ENCODE measurements at places on chromosomes 13 and 19. TPM values are rescaled to one million over a fixed set of nuclear protein-coding genes. Genes with fewer than 3 reads are reported as not detected.
A peak's percentile ranks its signal among the peaks of the same experiment; 100 is the strongest.

DNA sequence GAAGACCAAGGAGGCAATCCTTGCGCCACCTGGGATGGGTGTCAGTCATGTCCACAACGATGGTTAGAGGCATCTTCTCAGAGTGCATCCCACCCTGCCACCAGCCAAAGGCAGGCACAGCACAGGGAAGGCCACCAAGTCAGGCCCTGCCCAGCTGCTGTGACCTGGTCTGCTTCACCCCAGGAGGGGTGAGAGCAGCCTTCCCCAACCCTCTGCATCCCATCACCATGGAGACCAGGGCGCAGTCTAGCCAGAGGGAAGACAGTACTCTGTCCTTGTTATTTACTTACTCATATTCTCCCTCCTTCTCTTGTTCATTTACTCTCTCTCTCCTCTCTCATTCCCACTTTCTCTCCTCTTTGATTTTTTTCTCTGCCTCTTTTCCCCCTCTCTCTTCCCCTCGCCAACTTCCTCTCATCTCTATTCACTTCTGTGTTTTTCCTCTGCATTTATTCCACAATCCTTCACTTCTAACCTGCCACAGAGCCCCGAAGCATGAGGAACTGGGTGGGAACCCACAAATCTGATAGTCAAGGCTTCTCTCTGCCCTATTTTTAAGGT, 749.4 kb downstream of the UQCRFS1 start:
- no peak for DNase-seq
- H3K27me3 ChIP-seq, result peaks cover 5% of the 10 kb centered on the region
- no peaks in the 10 kb centered on the region for H3K4me1 ChIP-seq
- no peak overlapping the region for H3K27ac ChIP-seq

DNA sequence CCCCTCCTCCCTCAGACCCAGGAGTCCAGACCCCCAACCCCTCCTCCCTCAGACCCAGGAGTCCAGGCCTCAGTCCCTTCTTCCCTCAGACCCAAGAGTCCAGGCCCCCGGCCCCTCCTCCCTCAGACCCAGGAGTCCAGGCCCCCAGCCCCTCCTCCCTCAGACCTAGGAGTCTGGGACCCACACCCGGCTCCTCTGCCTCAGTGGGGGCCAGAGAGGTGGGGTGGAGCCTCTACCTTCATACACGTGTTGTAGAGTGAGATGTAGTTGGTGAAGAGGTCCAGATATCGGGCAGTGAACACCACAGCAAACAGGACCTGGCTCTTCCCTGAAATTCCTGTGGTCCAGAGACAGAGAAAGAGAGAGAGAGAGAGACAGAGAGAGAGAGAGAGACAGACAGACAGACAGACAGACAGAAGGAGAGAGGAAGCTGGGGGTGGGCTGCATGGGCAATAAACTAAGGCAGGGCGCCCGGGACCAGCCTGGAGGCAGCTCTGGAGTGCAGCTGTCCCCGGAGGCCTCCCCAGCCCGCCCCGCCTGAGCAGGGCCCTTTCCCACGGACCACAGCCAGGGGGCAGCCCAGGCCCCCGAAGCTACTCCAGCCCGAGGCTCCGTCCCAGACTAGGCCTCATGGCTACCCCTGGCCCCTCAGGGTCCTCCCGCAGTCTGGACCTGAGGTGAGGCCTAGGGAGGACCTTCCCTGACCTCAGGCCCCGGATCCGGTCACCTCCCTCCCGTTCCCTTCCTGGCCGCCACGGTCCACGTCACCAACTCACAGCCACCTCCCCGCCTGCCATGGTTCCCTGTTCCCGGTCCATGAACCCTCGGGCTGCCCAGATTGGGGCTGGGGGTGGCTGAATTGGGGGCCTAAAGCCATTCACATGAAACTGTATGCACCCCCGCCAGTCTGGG, 907 bp downstream of the KDELR1 start:
- H3K27ac ChIP-seq, result peak overlapping the region; percentile 91
- no peaks in the 10 kb centered on the region for H3K36me3 ChIP-seq
- no peaks in the 10 kb centered on the region for H3K4me1 ChIP-seq
- H3K27me3 ChIP-seq, result peaks cover 32% of the 10 kb centered on the region
- peak; percentile 76 for DNase-seq
- peak overlapping the region; percentile 88 for H3K4me3 ChIP-seq

DNA sequence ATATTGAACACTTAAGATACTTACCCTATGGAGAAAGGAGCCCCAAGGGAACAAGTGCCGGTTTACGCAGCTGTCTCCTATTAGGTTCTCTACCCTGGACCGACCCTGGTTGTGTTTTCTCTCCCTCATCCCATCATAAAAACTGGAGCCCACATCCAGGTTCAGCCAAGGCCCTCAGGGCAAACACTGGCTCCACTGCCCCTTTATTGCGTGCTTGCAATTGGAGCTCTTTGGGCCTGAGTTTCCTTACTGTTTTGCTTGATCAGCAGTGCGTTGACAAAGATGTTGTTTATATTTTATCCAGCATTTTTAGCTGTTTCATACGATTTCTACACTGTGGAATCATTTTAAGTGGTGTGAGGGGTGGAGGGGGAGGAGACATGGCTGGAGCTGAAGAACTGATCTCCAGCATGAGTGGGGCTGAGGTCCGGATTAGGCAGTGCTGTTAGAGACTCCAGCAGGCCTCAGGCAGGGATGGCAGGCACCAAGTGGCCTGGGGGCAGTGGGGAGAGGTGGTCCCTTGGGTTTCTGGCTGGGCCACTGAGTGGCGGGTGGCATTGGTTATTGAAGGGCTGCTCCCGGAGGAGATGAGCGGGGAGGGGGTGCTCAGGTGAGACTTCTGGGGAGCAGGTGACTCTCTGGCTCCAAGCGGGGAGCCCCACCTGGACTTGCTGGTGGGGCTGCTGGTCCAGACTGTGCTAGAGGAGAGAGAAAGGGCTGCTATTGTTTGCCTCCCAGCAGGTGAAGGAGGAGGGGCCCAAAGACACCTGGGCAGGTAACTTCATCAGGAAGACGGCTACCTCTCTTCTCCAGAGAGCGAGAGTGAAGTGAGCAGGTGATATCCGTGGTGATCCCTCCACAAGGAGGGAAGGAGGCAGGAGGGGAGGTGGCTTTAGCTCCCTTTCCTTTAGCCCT, 62.4 kb upstream of the RNF113B start:
- no peak overlapping the region for H3K4me3 ChIP-seq
- H3K36me3 ChIP-seq, result no peaks in the 10 kb centered on the region
- no peak overlapping the region for H3K27ac ChIP-seq
- H3K4me1 ChIP-seq, result no peaks in the 10 kb centered on the region
- DNase-seq, result no peak

DNA sequence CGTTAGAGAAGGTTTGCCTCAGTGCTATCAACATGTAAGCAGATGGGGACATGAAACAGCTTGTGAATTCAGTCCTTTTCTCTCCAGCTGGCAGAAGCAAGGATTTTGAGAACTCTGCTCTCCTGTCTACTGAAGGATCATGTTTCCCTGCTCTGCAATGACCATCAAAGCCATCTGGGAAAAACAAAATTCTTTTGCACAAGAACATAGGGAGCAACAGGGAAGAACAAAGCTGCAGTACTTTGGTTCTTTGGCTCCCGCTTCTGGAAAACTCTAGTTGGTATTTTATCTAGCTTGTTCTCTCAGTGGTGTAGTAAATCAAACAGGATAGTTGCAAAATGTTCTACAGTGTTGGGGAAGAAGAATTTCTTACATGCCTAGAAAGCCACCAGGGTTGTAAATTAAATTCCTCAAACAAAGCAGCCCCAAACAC, 270.4 kb downstream of the ENOX1 start:
- no peak overlapping the region for H3K27ac ChIP-seq
- H3K27me3 ChIP-seq, result no peaks in the 10 kb centered on the region
- H3K4me3 ChIP-seq, result no peak overlapping the region
- no peaks in the 10 kb centered on the region for H3K4me1 ChIP-seq

- H3K27me3 ChIP-seq, result no peaks in the 10 kb centered on the region
- H3K27ac ChIP-seq, result no peak overlapping the region
- H3K36me3 ChIP-seq, result no peaks in the 10 kb centered on the region
- H3K4me3 ChIP-seq, result no peak overlapping the region
- DNase-seq, result no peak
- no peaks in the 10 kb centered on the region for H3K4me1 ChIP-seq
These were observed 200.4 kb downstream of the KLF12 start for GRCh38 chr13:73933795-73934194.

DNA sequence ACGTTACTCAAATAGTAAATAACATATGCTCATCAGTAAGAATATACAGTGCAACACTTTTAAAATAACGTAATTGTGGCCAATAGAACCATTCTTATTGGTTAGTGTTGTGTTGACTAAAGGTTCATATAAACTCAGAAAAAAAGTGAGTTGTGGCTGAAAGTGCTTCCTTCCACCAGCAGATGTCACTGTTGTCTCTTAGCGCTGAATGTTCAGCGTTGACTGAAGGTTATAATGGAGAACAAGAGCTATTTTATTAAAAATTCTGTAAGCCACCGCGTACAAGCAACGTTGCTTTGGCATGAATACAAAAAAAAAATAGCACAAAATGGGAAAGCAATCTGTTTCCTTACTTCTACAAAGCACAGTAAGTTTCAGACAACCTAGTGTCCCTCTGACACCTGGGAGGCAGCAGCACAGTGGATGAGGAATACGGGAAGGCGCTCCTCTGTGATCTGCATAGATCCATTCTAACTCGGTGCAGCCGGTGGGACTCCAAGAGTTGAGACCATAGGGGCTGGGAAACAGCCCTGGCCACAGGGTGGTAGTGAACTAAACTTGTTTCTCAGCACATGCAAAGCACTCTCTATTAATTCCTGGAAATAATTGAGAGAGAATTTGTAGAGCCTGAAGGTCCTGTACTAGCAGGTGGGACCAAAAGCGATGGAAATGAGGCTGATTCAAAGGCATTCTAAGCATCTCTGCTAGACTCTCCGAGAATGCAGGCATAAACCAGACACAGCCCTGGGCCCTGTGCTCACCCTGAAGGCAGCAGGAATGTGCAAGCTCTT, 23.9 kb upstream of the OXGR1 start:
- no peak overlapping the region for H3K4me3 ChIP-seq
- peak; percentile 20 for DNase-seq
- no peaks in the 10 kb centered on the region for H3K36me3 ChIP-seq
- H3K27me3 ChIP-seq, result no peaks in the 10 kb centered on the region
- no peak overlapping the region for H3K27ac ChIP-seq

- DNase-seq, result no peak
- H3K27me3 ChIP-seq, result peaks cover 32% of the 10 kb centered on the region
- no peak overlapping the region for H3K4me3 ChIP-seq
- peaks cover 6% of the 10 kb centered on the region for H3K4me1 ChIP-seq
These were observed 3.5 kb downstream of the ELANE start for GRCh38 chr19:855566-856120.

DNA sequence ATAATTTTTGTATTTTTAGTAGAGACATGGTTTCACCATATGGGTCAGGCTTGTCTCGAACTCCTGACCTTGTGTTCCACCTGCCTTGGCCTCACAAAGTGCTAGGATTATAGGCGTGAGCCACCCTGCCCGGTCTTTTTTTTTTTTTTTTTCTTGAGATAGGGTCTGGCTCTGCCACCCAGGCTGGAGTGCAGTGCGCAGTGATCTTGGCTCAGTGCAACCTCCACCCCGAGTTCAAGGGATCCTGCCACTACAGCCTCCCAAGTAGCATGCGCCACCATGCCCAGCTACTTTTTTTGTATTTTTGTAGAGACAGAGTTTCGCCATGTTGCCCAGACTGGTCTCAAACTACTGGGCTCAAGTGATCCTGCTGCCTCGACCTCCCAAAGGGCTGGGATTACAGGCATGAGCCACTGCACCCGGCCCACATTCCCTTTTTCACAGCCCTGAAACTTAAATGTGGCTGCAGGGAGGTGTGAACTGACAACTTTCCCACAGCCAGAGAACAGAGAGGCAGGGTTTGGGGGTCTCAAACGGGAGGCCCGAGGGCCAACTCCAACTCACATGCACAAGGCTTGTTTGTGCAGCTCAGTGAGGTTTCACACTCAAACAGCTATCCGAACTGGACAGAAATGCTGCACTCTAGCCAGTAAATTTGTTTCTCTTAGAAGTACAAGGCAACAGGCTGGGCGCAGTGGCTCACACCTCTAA, 4.4 kb upstream of the S1PR5 start:
- H3K36me3 ChIP-seq, result no peaks in the 10 kb centered on the region
- no peak overlapping the region for H3K4me3 ChIP-seq
- H3K27me3 ChIP-seq, result peaks cover 37% of the 10 kb centered on the region
- no peak for DNase-seq
- H3K27ac ChIP-seq, result no peak overlapping the region

DNA sequence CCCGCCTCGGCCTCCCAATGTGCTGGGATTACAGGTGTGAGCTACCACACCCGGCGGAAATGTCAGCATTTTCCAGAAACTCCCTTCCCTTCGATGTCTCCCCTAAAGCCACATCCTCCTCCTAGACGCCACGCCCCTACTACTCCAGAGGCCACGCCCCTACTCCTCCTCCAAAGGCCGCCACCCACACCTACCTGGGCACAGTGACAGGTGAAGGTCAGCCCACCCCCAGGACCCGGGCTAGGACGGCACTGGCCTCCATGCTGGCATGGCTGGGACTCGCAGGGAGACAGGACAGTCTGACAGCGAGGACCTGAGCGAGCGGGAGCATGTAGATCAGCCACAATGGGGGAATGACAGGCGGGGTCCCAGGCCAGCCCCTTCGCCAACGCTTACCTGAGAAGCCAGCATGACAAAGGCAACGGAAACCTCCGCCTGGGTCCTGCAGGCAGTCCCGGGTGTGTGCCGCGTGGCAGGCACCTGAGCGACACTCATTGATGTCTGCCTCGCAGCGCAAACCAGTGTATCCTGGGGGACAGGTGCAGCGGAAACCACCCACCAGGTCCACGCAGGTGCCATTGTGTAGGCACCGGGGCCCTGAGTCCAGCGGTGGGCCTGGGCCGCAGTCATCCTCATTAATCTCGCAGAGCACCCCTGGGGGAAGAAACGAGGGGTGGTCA, 22.0 kb downstream of the NOTCH3 start:
- no peak for DNase-seq
- no peak overlapping the region for H3K4me3 ChIP-seq
- H3K4me1 ChIP-seq, result no peaks in the 10 kb centered on the region
- H3K27ac ChIP-seq, result no peak overlapping the region
- no peaks in the 10 kb centered on the region for H3K36me3 ChIP-seq

GRCh38 chr19:34788074-34788473, 15.1 kb upstream of the ZNF599 start:
- no peak overlapping the region for H3K27ac ChIP-seq
- H3K27me3 ChIP-seq, result no peaks in the 10 kb centered on the region
- H3K4me3 ChIP-seq, result no peak overlapping the region
- DNase-seq, result no peak
- no peaks in the 10 kb centered on the region for H3K4me1 ChIP-seq

The PSMD8 gene
- total RNA-seq, result 302 TPM

The NDUFA7 gene
- total RNA-seq, result 118 TPM

The CEACAM8 gene
- total RNA-seq, result not detected

The ZNF813 gene
- total RNA-seq, result 1.1 TPM

The CLEC17A gene
- total RNA-seq, result not detected

The CEACAM20 gene
- not detected for total RNA-seq

The DLL3 gene
- not detected for total RNA-seq

The WTIP gene
- 33.3 TPM for total RNA-seq

The ZFP82 gene
- 4.0 TPM for total RNA-seq

The CEACAM3 gene
- 1.6 TPM for total RNA-seq

The ZNF791 gene
- 12.2 TPM for total RNA-seq

The MISP3 gene
- 5.8 TPM for total RNA-seq

The ZNF790 gene
- 12.1 TPM for total RNA-seq

Measured in heart left ventricle (tissue), 16 donors.